Muscle of back (tissue), 13 donors: ENCODE measurements at places on chromosomes 3 and 15. TPM values are rescaled to one million over a fixed set of nuclear protein-coding genes. Genes with fewer than 3 reads are reported as not detected.

SLC2A2 gene
- not detected for polyA plus RNA-seq

DNA sequence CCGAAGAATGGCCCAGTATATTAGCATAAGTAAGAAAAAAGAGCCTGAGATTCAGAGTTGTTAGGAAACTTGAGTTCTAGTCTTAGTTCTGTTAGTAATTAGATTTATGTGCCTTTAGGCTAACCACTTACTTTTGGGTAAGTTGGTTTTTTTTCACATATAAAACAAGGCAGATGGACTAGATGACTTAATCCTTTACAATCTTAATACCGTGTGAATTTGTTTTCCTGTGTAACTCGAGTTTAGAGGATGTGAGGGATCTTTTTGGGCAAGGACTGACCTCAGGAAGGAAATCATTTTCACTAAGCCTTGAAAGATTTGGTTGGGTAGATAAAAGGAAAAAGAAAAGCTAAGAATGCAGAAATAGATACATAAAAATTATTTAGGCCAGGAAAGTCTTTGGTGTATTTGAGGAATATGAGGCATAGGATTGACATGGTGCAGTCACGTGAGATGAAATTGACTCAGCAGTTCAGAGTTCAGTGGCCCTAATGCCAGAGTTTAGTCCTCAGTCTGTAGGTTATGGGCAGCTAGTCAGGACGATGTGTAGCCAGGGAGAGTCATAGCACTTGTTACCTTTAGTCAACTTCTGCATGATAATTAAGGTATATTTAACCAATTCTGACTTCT, 34.6 kb downstream of the PAK2 start:
- no peak for DNase-seq

TMEM212 gene
- polyA plus RNA-seq = 0.22 TPM

GRCh38 chr3:6262010-6262409, 598.9 kb upstream of the GRM7 start:
- no peak for DNase-seq

- DNase-seq = no peak
Observed at GRCh38 chr15:90681480-90681879, 35.7 kb upstream of the BLM start.

ECE2 gene
- polyA plus RNA-seq = not detected

DNA sequence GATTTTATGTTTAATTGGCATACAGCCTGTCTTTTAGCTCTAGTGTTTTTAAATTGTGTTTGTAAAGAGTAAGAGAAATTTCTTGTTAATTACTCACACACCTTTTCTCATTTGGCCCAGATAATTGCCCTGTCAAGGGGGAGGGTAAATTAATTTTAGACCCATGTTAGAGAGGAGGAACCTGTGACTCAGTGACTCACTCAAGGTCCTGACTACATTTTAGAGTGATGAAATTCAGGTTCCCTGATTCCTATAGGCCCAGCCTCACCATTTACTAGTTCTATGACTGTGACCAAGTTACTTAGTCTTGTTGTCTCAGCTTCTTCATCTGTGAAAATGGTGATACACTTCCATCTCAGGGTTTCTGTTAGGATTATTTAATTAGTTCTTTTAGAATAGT, 125.2 kb upstream of the DPH6 start:
- no peak for DNase-seq

VILL gene
- polyA plus RNA-seq = 5.3 TPM

DNA sequence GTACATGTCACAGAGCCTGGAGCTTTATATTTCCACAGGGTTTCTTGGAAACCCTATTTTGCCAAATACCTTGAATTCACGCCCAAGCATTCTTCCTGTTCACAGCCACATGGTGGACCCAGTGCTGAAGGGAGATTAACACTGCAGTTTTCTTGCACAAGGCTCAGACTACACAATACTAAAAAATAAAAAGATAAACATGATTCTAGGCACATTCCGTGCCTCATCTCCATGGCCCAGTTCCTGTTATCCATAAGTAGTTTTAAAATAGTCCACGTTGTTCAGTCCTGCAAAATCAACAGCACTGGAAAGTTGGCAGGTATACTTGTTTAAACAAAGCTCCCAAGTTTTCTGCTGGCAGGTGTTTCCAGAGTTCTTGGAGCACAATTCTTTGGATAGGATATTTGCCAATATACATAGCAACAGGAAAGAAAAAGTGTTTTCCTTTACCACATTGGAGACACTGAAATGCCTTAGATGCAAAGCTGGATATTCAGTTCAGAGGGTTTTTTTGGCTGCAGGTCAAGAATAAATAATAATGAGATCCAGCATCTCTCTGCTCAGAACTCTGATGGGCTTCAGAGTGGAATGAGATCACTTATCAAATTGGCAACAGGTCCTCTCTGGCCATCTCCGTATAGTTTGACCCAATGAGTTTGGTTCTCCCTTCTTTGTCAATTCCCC, 88.1 kb upstream of the TGFBR2 start:
- peak; percentile 94 for DNase-seq

GRCh38 chr3:190065204-190065603, 55.5 kb downstream of the P3H2 start:
- DNase-seq = no peak

GRCh38 chr3:118942671-118943070, 92.0 kb downstream of the IGSF11 start:
- no peak for DNase-seq

GRCh38 chr15:28085489-28086174, 13.5 kb downstream of the OCA2 start:
- DNase-seq = no peak

- DNase-seq = no peak
Observed at GRCh38 chr15:42508263-42508690, 12.8 kb downstream of the SNAP23 start.

GRCh38 chr3:70179111-70179510, 133.3 kb downstream of the MDFIC2 start:
- DNase-seq = no peak

IL5RA gene
- 0.18 TPM for polyA plus RNA-seq

DNA sequence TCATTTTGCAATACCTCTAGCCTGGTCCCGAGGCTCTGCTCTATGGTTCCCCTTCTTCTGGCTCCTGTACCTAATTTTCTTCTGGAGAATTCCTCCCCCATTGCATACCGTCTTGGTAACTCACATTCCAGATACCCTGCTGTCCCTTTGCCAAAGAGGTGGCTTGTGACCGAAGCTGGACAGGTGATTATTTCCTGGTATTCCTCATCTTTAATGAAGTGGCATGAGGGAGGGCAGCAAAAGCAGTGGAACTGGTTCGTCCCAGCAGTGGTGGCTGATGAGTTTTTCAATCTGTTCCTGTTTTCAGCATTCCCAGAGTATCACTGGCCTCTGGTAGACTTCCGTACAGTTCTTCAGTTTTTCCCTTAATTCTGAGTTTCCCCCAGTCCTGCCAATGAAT, 186.2 kb upstream of the CADPS start:
- DNase-seq = no peak

- DNase-seq = no peak
Observed at GRCh38 chr15:89400116-89400781, 65.6 kb upstream of the POLG start.
